ENCODE measurements at places on chromosomes 5 and 9.

- peak; percentile 1 for DNase-seq
These were observed 410.1 kb upstream of the SMARCA2 start for GRCh38 chr9:1604942-1605560.

DNA sequence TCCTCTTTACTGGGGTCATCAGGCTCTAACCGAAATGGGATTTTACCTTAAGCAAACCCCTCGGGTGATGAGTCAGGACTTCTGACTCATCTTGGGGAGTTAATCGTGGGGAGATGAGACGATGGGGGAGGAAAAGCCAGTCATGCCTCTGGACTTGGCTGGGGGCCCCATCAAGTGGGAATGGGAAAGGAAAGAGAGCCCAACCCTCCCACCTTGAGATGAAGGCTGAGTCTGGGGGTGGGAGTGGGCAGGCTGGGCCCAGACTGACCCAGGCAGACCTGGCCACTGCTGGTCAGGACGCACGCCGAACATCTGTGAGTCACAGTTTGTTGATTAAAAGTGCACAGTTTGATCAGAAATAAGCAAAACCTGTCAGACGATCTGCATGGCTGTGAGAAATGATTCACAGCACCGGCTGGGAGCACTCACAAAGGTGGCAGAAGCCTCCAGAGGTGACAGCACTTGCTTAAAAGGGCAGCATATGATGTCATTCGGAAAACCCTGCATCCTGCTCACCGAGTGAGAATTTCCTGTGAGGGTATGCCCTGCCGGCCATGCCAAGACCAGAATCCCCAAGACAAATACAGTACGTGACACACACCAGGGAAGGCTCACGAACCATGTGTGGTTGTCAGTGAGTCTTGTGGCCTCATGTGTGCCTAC is 50.0 kb upstream of the SLC25A51 start:
- DNase-seq = peak; percentile 100

DNA sequence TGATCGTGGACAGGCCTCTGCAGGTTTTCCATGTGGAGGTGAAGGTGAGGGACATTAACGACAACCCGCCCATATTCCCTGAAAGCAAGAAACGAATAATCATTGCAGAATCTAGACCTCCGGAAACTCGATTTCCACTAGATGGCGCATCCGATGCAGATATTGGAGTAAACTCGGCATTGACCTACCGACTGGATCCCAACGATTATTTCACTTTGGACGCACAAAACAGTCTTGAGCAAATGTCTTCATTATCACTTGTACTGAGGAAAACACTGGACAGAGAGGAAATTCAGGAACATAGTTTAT is 621 bp downstream of the PCDHA13 start:
- no peak for DNase-seq

GRCh38 chr9:27088981-27089380 is 20.0 kb upstream of the TEK start:
- DNase-seq = no peak

Measured in kidney glomerular epithelial cell (primary cell).